ENCODE measurements at places on chromosomes 1 and 21.
A peak's percentile ranks its signal among the peaks of the same experiment; 100 is the strongest.

- DNase-seq = peak; percentile 53
These were observed at the start of gene RGS1 for GRCh38 chr1:192575499-192576189. TSS of gene RGS1 (plus strand) at chr1:192575773. CDS start at chr1:192575793, 20 bp downstream.

DNA sequence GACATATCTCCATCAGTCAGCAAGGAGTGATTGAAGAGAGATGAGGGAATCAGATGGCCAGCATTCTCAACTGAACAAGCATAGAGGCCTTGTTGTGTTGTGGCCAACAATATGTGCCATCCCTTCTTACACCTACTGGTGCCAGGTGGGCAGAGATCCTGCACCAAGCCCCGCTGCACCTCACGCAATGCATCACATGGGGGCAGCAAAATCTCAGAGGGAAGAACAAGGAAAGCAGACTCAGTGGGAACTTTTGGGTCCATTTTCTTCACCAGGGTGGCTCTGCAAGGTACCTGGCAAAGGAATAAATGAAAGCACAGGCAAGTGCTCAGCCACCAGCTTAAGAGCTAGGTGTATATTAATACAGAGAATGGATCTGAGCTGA is 33.2 kb downstream of the HSD3B2 start:
- no peak for DNase-seq

DNA sequence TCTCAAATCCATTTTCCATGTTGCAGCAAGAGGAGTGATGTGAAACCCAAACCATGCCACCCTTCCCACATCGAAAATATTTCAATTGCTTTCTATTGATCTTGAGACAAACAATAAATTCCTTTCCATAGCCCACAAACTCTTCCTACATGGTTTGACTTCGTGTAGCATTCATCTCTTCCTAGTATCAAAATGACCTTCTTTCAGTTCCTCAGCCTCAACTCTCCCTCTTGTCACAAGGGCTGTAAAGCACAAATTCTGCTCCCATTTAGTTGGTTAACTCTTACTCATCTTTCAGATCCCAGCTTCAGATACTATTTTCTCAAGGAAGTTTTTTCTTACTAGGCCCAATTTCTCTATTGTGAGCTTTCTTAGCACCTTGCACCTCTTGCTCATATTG is 99.0 kb downstream of the ZNF281 start:
- no peak for DNase-seq

DNA sequence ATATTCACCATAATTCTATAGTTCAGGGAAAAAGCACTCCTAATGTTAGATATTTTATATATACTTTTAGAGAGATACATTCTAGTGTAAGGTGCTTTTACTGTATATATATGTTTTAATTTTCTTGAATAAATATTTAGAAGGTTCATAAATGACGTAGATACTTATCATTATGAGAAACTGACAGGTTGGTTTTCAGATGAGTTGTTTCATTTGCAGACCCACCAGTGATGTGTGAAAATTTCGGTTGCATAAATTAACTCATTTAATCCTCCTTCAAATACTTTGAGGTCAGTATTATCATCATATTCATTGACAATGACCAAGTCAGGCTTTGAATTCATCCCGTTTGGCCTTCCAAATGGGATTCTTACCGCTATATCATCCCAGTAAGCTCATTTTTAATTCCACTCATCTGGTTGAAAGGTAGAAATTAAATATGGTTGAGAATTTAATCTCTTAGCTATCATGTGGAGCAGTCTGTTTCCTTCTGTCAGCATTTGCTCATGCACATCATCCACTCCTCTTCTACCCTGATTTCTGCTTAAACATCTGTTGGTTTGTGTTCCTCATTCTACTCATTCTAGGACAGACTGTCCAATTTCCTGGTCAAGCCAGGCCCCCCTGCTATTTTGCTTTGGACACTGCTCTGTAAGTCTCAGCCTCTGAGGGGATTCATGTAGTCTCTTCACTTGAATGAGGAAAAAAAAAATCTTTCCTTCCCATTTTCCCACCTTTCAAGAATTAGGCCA is 1156.6 kb downstream of the PLA2G4A start:
- DNase-seq = no peak

GRCh38 chr1:245876586-245876985 is 630.5 kb downstream of the SMYD3 start:
- no peak for DNase-seq

DNA sequence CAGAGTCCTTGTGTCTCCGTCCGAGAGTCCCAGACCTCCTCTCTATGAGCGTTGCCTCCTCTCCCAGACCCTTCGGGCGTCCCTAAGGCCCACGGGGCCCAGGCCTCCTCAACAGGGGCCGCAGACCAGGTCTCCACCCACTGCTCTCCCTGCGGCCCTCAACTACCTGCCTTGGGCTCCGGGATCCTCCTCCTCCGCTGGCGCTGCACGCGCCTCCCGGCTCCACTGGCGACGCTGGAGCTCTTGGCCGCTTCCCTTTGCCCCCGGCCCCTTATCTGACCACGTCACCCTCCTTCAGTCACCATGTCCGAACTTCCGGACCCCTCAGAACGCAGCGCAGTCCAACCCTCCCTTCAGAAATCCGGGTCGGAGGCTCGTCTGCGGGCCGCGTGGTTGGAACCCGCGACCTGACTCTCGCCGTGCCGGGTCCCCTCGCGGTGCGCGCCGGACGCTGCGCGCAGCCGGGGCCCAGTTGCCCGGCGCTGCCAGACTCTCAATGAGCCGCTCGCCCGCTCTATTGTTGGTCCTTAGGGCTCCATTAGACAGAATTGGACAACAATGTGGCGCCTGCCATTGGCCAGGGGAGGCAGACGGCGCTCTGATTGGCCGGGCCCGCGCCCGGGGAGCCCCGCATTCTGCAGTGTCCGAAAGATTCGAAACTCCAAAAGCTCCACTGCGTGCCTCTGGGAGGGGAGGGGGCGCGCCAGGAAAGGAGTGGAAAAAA is at the start of gene DMRTA2:
DMRTA2 (minus strand) TSS at position 498 of the 724 bp plus-strand sequence. CDS start 1,907 bp downstream, outside the sequence.
- DNase-seq = no peak

DNA sequence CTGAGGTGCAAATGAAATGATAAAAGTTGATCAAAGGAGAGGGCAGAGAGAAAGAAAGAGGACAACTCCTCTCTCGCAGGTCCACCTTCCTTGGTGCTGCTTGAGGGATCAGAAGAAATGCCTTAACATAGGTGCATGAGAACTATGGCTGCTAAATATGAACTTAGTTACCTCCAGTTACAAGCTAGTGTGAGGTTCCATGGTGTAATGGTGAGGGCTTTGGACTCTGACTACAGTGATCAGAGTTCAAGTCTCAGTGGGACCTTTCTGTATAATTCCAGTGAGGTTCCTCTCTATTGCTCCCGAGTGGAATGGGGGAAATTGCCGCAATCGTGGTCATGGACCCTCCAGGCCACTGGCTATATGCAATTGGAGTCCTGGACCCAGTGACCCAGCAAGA is 387.3 kb downstream of the FAM72C start:
- DNase-seq = no peak

DNA sequence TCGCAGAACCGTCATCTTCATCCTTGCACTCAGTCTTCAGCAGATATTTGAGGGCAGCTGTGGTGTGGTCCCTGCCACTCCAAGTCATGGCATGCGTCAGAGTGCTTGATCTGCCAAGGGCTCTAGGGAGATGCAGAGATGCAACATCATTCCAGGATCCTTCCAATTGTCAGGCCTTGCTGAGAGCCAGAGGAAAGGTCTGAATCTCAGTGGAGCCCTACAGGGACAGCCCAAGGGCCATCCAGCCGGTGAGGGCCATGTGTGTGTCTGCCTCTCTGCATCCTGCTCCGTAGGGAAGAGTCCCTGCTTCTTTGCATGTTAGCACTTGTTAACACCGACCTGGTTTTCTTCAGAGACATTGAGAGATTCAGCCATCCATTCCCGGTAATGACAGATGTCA is 17.6 kb downstream of the MAPKAPK2 start:
- no peak for DNase-seq

DNA sequence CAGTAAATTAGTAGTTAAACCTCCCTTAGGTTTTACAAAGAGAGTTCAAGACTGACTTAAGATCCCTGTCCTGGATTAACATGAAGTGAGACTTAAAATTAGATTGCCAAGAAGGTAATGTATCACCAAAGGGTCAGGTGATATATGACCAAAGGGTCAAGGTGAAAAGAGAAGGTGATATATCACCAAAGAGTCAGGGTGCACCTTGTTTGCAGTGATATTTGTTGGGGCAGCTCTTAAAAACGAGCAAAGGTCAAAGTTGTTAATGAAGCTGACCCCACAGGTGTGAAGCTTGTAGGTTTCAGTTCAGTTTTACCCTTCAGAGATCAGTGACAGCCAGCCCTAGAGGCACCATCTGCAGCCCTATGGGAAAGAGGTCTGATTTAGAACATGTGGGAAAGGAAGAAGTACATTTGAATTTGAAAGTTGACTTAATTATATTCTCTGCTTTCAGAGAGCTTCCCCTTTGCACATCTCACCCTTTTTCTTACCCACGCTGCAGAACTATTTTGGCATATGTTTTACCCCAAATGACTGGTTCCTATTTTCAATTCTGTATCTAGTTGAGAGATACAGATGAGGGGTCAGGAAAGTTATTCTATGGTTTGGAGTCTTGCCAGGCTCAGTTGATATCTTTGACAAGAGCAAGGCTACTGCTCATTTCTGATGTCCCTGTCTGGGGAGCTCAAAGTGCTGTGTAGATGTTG is 170.8 kb downstream of the S1PR1 start:
- DNase-seq = no peak

DNA sequence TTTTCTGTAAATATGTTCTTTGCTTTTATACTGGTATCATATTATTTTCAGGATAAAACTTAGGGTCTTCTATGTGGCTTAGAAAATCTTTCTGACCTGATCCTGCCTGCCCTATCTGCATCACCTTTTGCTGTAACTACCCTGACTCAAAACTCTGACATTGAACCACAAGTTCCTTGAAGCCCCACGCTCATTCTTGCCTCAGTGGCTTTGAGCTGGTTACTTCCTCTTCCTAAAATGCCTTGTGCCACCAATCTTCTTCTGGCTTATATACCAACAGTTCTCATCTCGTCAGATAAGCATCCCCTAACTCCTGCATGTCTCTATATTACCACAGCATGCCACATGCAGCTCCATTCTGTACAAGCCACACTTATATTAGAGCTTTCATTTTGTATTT is 84.5 kb upstream of the LRRC7 start:
- no peak for DNase-seq

DNA sequence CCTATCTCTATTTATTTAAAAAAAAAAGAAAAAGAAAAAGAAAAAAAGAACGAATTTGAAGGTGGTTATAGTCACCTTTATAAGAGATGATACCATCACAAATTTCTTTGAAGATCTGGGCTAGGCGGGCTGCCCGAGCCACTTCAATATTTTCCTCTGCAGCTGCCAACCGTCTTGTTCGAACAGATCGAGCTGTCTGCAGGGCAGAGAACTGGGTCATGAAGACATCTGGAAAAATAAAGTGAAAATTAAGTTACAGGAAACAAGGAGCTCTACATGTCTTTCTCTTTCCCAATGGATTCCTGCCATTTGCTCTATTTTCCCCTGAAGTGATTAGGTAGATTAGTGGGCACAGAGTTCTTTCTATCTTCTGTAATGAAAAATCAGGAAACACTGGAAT is 31.9 kb downstream of the RUSC1 start:
- DNase-seq = no peak

DNA sequence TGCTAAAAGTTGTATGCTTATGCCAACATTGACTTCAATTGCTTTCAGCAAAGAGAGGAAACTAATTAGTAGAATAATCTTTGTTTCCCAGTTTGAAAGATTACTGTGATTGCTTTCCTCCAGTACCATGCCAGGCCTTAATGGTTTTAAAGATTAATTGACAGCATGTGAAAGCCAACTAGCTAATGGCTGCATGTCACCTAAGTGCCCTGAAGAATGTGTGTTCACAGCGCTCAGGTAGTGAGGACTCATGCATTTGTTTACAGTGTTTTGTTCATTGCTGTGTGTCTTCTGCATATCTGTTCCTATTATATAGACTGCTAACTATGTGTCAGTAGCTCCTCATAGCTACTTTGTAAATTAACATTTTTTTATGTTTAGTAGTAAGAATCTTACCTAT is 335.6 kb downstream of the LRRIQ3 start:
- DNase-seq = no peak

DNA sequence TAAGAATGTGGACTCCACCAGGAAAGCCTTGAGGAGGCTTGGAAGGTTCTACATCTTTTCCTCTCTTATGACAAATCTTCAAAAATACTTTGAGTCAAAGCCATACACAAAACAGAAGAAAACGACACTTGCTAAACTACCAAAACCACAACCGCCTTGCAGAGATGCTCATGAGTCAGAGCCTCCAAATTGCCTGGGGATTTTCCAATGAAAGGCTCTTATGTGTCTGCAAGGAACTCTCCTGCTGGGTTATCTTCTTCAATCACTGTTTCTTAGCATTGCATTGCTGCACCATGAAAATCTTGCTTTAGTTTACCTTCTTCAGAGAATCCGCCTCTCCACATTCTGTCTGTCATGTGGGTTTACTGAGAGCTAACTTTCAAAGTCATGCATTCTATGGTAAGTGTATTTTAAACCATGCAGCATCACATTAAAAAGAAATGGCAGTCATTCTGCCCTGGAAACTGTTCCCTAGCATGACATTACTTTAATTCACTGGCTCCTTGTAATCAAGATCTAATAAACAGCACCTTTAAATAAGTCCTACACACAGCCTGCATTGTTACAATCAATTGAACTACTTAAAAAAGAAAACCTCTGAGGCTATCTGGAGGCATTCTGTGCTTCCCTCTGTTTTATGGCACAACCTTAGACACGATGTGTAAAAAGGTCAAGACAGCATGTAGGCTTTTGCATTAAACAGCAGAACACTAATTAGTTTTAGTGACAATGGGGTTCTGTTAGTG is 210.0 kb upstream of the FOXD3 start:
- DNase-seq = no peak

DNA sequence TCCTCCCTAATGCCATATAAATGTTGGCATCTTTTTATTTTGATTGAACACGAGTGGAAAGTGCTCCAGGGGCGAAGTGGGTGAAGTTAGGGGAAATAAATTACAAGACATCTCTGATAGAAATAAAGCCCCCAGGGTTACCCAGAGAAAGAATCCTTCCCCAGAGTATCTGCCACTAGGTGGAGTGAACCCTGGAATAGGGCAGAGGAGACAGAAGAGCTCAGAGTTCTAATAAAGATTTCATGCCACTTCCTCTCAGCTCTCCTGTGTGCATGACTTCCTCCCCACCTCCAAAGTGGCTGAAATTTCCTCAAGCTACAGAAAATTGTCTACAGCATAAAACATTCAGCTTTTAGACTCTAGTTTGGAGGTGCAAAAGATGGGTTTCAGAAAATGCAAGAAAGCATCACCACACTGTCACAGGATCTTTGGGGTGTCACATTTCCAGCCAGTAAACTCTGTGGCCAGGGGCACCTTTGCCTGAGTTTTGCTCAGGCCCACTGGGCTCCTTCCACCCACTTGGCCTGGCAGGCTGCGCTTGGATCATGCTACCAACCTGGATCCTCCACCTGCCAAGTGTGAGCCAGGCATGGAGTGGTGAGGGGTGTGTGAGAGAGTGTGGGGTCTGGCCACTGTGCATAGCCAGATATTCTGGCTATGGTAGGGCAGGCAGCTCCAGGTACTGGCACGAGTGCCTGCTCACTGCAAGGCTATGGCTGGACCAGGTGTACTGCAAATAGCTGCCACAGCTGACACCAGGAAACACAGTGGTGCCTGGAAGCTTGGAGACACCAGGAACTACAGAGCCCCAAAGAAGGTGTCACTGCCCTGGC is 208.8 kb upstream of the USP25 start:
- DNase-seq = no peak

All from T-cell (primary cell).